Mesendoderm (in vitro differentiated cells): ENCODE measurements at places on chromosomes 11 and 22.

DNA sequence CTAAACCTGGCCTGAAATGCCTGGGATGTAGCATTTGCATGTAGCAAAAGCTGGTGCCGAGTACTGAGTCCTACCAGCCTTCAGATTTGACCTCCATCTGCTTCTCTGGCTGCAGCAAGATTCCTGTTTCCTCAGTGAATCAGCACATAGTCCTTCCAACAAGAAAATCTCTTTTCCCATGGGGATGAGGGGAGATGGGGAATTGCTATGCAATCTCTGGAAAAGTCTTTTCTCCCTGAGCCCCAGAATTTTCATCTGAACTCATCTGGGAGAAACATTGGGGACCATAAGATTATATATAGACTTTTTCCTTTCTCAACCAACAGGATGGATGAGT lies 32.0 kb upstream of the YWHAH start:
- H3K4me1 ChIP-seq: no peaks in the 10 kb centered on the region
- H3K27ac ChIP-seq: no peak overlapping the region
- DNase-seq: no peak
- H3K4me3 ChIP-seq: no peak overlapping the region
- H3K36me3 ChIP-seq: no peaks in the 10 kb centered on the region

GRCh38 chr11:64019106-64020037 lies 16.4 kb upstream of the FLRT1 start:
- peaks cover 2% of the 10 kb centered on the region for H3K4me1 ChIP-seq
- H3K4me3 ChIP-seq: no peak overlapping the region
- H3K27me3 ChIP-seq: no peaks in the 10 kb centered on the region
- no peak for DNase-seq
- no peaks in the 10 kb centered on the region for H3K36me3 ChIP-seq

DNA sequence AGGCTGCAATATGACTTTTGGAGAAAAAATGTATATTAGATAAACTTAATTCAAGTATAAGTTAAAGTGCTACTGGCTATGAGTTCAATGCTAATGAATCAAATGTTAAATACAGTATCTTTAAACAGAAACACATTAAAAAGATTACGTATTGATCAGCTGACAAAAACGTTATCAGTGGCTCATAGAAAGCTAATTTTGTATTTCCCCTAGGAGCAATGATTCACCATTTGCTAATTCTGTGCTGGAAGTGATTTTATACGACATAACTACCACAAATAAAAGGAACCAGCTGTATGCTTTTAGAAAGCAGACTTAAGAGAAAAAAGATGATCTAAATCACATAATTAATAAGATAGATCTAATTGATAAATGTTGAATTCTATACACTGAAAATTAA lies 43.6 kb downstream of the MRE11 start:
- no peak for DNase-seq
- H3K27ac ChIP-seq: no peak overlapping the region
- no peaks in the 10 kb centered on the region for H3K27me3 ChIP-seq
- H3K4me3 ChIP-seq: no peak overlapping the region
- no peaks in the 10 kb centered on the region for H3K36me3 ChIP-seq
- no peaks in the 10 kb centered on the region for H3K4me1 ChIP-seq

GRCh38 chr22:17990147-17990546 lies 34.2 kb downstream of the MICAL3 start:
- H3K36me3 ChIP-seq: no peaks in the 10 kb centered on the region
- H3K4me1 ChIP-seq: no peaks in the 10 kb centered on the region
- H3K27me3 ChIP-seq: no peaks in the 10 kb centered on the region
- no peak for DNase-seq
- H3K4me3 ChIP-seq: no peak overlapping the region
- H3K27ac ChIP-seq: no peak overlapping the region

- no peak overlapping the region for H3K27ac ChIP-seq
- DNase-seq: no peak
- no peaks in the 10 kb centered on the region for H3K4me1 ChIP-seq
- no peaks in the 10 kb centered on the region for H3K27me3 ChIP-seq
Observed at GRCh38 chr22:38304526-38304925, 12.7 kb downstream of the CSNK1E start.

DNA sequence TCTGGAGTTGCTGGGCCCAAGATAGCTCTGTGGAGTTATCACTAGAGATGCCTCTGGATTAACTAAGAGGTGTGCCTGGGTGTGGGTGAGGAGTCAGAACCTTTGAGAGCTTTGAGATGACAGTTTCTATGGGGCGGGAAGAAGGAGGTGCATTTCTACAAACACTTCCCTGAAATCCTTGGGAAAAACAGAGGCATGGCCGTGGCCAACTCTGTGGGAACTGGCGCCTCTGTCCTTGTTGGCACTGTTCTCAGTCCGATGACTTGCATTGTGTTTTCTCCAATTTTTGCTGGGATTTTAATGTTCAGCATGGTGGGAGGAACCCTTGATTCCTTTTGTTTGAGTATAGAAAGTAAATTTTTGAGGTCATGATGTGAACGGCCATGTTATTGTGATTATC lies 115.8 kb upstream of the PARVA start:
- H3K4me3 ChIP-seq: no peak overlapping the region
- H3K36me3 ChIP-seq: no peaks in the 10 kb centered on the region
- peaks cover 6% of the 10 kb centered on the region for H3K4me1 ChIP-seq
- H3K27ac ChIP-seq: no peak overlapping the region
- no peaks in the 10 kb centered on the region for H3K27me3 ChIP-seq
- DNase-seq: no peak

DNA sequence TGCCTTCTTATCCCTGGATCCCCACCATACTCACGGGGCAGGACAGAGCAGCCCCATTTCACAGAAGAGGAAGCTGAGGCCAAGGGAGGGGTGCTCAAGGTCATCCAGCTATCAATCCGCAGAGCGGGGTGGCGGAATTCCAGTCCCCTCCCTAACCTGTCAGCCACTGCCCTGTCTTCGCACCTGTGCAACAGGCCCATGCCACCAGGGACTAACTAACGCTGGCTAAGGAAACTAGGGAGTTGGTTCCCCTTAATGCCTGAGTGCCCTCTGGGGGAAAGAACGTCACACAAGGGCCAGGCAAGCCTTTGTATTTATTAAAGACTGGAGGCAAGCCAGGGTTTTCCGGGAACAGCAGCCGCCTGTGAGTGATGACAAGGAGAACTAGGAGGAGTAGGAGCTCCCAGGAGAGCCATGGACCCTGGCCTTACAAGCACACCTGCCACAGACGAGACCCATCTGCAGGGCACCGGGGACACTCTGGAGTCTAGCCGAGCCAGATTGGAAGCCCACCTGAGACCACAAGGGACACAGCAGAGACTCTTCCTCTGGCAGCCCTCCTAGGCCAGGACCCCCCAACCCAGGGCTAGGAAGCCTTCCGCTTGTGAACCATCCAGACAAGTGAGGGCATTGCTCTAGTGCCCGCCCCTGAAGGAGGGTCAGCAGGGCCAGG lies 64.4 kb downstream of the MYH9 start:
- no peak for DNase-seq
- no peak overlapping the region for H3K4me3 ChIP-seq
- H3K27ac ChIP-seq: no peak overlapping the region
- H3K27me3 ChIP-seq: no peaks in the 10 kb centered on the region

GRCh38 chr11:106391771-106392420 lies 314.4 kb downstream of the AASDHPPT start:
- no peaks in the 10 kb centered on the region for H3K27me3 ChIP-seq
- H3K27ac ChIP-seq: no peak overlapping the region
- no peak overlapping the region for H3K4me3 ChIP-seq
- no peaks in the 10 kb centered on the region for H3K36me3 ChIP-seq
- no peaks in the 10 kb centered on the region for H3K4me1 ChIP-seq

GRCh38 chr11:76806131-76806530 lies 23.0 kb downstream of the TSKU start:
- no peaks in the 10 kb centered on the region for H3K36me3 ChIP-seq
- no peak overlapping the region for H3K27ac ChIP-seq
- H3K4me3 ChIP-seq: no peak overlapping the region
- peaks cover 8% of the 10 kb centered on the region for H3K4me1 ChIP-seq
